ENCODE measurements at places on chromosomes 16 and 17.

GRCh38 chr16:74896389-74897370 is 88.2 kb downstream of the WDR59 start:
- peak; percentile 20 for DNase-seq

DNA sequence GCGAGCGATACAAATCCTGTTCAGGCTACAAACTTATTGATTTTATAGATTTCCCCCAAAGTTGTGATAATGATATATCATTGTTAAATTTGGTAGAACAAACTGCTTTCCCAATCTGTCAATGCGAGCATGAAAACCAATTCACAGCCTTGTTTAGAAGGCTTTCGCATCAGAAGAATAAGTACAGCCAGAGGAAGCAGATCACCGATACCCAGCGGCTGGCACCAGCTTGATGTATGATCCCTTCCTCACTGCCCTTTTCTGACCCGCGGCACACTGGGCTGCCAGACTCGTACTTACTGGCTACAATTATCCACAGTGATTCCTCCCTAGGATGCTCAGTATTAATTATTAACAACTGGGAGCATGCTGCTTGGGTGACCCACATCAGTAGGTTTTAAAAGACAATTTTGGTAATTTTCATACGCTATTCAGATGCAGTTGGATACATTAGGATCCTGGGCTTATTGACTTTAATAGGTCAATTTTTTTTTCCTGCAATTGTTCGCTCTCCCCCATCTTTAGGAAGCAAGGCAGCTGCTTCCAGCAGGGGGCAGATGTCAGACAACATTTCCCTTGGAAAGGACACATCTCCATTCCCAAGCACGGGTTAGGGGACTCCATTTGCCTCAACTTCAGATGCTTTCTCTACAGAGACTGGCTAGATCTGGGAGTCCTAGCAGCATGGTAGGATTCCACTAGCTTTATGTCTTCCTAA is 582.7 kb upstream of the PSMD7 start:
- peak; percentile 18 for DNase-seq

DNA sequence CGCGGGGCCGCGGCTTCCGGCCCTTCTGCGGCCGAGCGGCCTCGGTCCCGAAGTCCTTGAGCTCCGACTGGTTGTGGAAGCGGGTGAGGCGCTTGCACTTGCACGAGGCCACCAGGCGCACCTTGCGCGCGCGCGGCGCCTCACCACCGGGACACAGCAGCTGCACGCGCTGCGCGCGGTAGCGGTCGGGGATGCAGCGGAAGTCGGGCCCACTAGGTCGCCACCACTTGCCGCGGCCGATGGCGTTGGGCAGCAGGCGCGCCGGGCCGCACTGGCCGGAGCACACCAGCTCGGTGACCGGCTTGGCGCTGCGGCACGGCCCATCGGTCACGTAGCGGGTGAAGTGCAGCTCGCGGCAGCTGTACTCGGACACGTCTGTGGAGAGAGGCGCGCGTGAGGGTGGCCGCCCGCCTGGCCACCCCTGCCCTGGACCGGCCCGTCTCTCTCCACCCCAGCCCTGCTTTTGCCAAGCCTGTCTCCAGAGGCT is 3.2 kb downstream of the SOST start:
- DNase-seq, result no peak

- DNase-seq, result peak; percentile 10
Observed at GRCh38 chr16:72013389-72013788, 4.8 kb downstream of the DHODH start.
